ENCODE measurements at places on chromosomes 1 and 21.

DNA sequence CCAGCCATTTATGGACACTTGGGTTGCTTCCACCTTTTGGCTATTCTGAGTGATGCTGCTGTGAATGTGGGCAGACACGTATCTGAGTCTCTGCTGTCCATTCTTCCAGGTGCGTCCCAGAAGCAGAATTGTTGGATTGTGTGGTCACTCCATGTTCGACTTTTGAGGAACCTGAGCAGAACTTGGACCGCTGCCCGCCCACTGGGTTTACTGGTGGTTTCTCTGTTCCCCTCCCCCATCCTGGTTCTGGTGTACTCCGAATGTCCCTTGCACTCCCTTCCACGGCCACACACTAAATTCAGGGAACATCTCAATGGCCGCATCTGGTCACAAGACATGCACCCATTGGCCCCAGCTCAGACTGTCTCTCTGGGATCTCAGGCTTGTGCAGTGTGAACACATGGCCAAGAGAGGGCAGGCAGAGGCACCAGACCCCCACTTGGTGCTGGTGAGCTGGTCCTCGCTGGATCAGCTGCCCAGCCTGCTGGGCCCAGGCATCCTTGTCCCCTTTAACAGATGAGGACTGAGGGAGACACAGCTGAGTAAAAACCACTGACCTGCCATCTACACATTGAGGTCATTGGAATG is 565.1 kb downstream of the NPHP4 start:
- no peak for DNase-seq

DNA sequence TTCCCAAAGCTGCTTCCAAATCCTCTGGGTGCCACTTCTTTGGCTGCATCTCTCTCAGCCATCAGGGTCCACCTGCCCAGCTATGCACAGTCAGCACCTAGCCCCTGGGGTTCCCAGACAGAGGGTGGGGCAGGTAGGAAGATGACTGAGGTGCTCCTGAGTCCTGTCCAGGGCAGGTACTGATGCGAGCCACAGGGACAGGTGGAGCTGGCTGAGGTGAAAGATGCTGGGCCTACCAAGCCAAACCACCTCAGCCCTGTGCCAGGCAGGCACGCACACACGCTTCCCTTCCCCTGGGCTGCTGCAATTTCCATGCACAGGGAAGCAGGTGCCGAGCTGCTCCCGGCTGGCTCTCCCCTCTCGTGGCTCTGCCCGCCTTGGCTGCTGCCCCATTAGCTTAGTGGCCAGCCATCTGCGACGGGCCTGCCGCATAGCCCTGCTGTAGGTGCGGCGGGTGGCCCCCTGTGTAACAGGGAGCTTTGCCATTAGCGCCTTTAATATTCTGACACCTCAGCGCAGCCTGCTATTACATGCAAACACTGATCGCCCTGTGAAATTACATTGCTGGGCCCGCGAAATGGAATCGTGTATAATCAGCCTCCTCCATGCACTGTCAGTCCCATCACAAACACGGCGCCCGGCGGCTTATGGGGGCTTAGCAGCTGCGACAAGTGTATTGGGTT is 38.9 kb downstream of the DMAP1 start:
- no peak for DNase-seq

- no peak for DNase-seq
Measured at GRCh38 chr1:115783311-115783710, 14.8 kb upstream of the CASQ2 start.

DNA sequence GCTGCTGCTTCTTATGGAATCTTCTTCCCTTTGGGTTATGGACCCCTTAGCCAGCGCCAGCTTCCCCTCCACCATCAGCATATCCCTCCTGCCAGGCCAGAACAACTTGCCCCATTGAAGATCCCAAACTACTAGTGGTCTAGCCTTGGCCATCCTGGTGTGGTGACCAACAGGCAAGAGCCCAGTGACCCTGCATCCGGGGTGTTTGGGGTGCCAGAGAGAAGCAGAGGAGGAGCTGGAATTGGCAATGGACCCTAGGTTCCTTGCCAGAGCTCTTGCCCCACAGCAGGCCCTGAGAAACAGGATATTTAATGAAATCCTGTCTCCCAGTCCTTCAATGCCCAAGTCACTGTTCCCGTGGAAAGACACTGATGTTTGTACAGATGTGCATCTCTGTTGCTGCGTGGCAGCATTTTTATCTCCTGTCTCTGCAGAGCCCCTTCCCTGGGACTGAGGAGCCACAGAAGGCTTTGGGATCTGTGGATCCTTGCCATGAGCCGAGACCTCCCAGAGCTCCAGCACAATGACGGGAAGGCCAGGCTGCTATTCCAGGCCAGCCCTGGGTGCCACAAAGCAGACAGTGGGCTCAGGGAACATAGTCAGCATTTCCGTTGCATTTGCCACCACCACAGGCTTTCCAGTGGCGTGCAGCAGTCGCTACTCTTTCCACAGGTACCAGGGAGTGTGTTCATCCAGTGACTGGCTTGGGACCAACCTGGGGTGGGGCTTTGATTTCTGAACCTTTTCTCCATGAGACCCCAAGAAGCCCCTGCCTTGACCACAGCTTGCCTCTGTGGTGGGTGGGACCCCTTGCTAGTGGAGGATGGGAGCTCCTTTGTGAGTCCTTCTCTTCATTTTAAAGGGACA is 21.6 kb downstream of the NAV1 start:
- no peak for DNase-seq

Data from stimulated activated CD4-positive, alpha-beta T cell treated with anti-CD3 and anti-CD28 coated beads, Interleukin-1b, Interleukin-23, amount 100 ng/mL, for 24 hours (primary cell).